ENCODE measurements at places on chromosomes 16 and 17.

GRCh38 chr16:61596655-61597054, 439.6 kb downstream of the CDH8 start:
- DNase-seq, result no peak

DNA sequence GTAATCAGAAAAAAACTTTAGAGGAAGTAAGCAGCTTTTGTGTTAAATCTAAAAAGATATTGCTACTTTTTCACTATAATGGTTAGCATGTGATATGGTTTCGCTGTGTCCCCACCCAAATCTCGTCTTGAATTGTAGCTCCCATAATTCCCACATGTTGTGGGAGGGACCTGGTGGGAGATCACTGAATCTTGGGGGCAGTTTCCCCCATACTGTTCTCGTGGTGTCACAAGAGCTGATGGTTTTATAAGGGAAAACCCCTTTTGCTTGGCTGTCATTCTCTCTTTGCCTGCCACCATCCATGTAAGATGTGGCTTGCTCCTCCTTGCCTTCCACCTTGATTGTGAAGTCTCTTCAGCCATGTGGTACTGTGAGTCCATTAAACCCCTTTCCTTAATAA, 117.1 kb downstream of the KCNJ2 start:
- DNase-seq, result no peak

DNA sequence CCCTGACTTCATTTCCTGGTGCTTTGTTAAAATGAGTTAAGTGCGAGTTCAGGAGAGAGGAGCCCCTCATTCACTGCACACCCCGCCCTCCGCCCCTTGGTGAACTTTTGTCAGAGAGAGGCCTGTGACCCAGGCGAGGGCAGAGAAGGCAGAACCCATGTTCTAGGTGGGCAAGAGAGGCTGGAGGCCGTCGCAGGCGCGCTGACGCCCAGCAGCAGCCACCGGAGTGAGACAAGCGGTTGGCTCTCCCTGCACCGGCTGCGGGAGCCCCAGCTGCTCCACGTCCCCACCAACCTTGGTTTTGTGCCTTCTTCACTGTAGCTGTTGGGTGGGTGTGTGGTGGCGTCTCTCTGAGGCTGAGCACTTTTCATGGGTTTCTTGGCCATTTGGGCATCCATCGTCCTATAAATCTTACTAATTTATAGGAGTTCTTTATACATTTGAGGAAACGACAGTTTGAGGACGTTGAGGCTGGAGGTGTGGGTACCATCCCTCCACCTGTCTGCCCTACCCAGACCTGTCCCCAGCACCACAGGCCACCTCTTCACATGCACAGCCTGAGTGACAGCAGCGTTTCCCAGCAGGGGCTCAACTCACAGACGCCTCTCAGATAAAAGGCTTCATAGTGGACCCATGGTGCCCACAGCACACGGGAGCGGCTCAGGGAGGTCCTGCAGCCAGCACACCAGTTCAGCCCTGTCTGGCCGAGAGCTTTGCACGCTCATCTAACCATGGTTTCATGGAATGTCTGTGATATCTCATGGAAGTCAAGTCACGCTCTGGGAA, 45.2 kb upstream of the CBFA2T3 start:
- DNase-seq, result no peak

DNA sequence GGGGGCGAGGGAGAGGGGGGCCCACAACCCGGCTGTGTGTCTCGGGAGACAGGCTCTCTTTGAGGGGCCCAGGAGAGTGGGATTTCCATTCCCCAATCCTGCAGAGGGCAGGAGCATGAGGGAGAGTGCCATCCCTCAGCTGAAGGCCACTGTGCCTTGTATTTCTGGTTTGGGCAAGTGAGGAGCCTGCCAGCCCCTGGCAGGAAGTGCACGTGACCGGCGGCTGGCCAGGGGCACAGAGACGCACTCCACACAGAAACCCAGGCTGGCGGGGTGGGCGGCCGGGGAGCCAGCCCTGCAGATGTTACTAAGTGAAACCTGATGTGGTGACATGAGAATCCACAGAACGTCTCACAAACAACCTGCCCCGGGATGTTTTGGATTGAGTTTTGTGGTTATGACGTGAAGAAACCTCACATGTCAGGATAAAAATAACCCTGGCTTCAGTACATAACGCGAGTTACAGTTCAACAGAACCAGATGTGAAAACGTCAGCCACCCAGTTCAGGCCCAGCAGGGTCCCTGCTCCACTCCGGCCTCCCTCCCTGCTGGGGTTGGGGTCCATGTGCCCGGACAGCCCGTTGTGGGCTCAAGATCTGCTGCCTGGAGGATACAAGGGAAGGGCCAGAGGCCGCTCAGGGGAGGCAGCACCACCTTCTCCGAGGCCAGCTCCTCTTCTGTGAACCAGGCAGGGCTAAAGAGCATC, 51.7 kb upstream of the MTSS2 start:
- DNase-seq, result no peak

- no peak for DNase-seq
Measured at GRCh38 chr16:22665048-22665797, 148.7 kb upstream of the HS3ST2 start.

GRCh38 chr16:80231121-80231520, 309.7 kb upstream of the DYNLRB2 start:
- no peak for DNase-seq

DNA sequence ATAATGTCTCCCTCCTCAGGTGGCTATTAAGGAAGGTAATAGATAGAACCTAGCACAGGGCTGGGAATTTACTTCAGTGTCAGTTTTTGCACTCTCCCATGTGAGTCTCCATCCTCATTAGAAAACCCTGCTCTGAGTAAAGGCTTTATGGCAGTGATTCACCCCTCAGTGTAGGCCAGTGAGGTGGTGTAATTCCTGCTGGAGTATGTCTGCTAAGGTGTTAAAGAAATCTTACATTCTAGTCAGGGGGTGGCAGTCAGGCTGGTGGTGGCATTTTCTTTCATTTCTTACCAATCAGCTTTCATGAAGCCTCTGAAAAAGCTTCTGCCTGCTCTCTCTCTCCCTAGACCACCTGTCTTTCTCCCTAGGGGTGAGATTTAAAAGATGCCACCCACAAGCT, 138.8 kb upstream of the CCL2 start:
- DNase-seq, result no peak

DNA sequence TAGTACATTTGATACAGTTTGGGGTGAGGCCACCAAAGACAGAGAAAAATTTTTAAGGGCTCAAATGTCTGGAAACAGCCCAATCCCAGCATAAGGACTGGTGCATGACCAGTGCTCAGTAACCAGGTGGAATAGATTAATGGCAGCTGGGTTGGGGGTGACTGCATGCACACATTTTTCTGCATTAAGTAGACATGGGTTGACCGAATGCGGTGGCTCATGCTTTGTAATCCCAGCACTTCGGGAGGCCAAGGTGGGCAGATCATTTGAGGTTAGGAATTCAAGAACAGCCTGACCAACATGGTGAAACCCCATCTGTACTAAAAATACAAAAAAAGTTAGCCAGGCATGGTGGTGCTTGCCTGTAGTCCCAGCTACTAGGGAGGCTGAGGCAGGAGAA, 121.1 kb upstream of the HSBP1 start:
- no peak for DNase-seq

DNA sequence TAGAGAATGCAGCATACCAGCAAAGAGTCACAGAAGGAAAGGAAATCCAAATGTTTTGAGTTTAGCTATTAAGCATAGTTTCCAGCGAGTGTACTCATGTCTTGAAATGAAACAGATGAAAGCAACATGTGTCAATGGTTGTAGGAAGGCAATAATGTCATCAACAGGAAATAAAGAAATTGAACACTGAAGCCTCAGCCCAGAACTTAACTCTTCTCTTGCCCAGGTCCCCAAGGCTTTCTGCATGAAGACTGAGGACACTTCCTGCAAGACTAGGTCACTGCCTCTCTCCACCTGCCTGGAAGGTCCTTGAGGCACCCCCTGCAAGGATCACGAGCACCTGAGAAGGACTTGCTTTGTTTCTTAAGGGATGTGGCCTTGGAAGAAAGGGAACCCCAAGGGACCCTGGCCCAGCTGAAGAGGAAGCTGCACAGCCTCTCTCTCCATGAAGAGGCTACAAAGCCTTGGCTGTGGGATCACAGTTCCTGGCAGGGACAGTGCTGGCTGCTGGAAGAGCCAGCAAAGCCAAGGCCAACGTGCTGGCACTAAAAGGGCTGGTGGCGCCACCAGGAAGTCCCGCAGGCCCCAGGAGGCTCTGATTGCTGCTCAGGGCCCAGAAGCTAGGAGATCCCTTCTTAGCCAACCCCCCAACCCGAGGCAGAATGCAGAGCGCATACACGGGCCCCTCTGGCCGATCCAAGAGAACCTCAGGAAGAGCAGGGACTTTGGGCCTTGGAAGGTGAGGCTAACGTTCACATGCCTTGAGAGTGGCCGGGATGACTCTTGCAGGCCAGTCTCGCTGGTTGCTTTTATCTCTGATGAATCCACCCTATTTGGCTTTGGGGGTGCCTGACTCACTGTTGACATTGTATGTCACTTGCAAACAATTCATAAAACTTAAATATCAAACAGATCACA, 23.4 kb upstream of the AXIN2 start:
- DNase-seq, result no peak

DNA sequence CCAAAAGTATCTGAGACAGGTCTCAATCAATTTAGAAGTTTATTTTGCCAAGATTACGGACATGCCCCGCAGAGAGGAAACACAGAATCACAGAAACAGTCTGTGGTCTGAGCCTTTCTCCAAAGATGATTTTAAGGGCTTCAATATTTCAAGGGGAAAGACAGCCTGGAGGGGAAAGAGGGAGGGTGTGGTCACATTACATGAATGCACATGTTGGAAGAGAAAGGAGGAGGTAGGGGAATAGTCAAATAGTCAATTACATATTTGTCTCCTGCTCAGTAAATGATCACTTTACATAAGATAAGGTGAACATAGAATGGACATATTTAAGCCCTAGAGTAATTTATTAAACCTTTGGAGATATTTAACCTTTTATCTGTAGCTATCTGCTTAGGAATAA, 12.3 kb downstream of the UNC45B start:
- DNase-seq, result no peak

GRCh38 chr17:9355846-9356245, 219.8 kb downstream of the STX8 start:
- DNase-seq, result no peak

DNA sequence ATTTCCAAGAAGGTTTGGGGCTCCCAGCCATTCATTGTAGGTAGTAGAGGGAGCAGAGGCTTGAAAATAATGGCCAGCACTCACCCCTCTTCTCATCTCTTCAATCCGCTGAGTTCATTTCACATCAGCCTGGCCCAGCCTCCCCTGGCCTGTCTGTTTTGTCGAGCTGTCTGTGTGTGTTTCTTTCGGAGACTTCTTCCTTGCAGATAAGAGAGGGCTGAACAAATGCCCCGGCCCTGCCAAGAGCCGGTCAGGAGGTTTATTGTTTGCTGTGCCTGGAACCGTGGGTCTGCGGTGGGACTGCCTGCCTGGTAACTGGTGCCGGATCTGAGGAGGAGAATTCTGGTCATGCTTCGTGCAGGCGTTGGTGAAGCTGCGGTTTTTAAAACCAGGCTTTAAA, 3.4 kb downstream of the VPS4A start:
- no peak for DNase-seq

DNA sequence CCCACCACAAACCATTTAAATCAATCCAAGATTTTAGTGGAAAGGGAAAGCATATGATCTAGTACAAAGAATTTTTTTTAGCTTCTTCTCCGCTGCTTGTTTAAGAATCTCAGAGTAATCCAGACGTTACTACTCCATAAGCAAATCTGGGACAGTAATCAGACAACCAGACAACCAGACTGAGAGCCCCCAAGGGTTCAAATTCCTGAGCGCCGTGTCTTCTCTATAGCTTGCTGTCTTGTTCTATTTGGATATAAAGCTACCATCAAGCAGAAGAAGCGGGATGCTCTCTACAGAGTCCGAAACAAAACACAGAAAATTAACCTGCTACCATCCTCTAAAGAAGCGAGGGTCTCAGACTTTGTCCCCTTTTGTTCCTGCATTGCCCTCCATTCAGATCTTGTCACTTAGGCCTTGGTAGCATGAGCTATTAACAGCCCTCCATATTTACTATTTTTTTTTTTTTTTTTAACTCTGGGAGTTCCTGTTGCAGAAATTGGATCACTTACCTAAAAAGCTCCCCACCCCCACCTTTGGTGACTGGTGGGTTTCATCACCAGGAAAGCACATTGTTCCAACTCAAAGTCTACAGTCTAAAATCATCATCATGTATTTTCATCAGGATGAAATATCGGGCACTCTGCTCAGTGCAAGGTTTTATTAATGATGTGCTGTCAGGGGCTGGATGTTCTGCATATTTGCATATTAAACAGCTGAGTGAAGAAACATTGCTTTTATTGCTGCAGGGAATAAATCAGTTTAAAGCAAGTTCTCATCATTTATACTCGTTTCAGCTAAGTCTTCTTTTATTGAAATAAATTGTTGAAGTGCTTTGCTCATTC, 576.7 kb downstream of the WWOX start:
- no peak for DNase-seq

- peak; percentile 7 for DNase-seq
Measured at GRCh38 chr17:13704333-13704732, 102.6 kb upstream of the HS3ST3A1 start.

GRCh38 chr17:80285237-80285920, 24.7 kb downstream of the RNF213 start:
- DNase-seq, result no peak

- peak; percentile 77 for DNase-seq
Measured at GRCh38 chr17:66507103-66507923, 204.9 kb downstream of the PRKCA start.

DNA sequence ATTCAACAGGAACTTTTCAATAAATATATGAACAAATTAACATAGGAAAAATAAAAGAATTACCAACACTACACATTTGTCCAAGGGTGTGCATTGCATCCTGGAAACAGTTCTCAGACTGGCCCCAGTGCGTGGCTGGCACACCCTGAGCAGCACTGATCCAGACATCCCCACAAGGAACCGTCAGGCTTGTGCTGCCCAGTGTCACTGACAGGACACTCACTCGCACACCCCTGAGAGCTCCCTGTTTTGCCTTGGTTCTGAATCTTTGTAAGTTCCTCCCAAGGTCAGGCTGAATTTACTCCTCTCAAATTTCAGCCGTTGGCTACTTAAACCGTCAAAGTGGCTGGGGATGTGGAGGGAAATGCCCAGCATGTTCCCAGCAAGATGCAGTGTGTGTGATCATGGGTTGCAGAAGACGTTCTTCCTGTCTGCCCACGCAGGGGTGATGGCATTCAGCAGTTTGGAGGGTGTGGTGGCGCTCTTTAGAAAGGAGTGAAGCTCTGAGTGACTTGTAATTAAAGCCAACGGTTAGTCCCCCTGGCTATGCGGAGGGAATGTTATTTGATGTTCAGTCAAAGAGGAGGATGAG, 1.7 kb downstream of the MT2A start:
- DNase-seq, result peak; percentile 70

GRCh38 chr17:29613856-29614255, 8.9 kb downstream of the CORO6 start:
- DNase-seq, result no peak

DNA sequence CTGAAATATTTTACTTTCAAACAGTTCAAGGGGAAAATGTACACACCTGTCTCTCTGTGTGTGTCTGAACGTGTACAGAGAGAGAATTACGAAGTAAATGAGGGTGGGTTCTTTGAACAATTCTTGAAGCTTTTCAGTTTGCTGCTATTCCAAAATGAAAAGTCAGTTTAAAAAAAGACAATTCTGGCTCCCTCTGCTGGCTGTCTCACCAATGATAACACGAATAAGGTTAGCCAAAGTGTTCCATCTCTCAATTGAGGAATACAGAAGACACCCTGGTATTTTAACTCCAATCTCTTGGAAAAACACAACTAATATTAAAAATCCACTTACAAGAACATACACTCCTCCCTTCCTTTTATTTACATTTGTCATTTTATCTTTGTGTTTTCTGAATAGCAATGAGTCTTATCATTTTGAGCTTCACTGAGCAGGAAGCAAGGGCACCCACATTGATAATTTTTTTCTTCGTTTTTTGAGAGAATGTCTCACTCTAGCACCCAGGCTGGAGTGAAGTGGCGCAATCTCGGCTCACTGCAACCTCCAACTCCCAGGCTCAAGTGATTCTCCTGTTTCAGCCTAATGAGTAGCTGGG, 20.5 kb downstream of the EFTUD2 start:
- peak; percentile 54 for DNase-seq
